Glomerular endothelial cell (primary cell): ENCODE measurements at places on chromosomes 2 and 18. TPM values are rescaled to one million over a fixed set of nuclear protein-coding genes. Genes with fewer than 3 reads are reported as not detected.

GRCh38 chr2:49973917-49974368 is 819.6 kb upstream of the FSHR start:
- no peak for DNase-seq

- DNase-seq, result no peak
Observed at GRCh38 chr2:84923009-84923408, 17.6 kb downstream of the TMSB10 start.

- DNase-seq, result no peak
Observed at GRCh38 chr18:26864658-26865057, 849 bp downstream of the AQP4 start.

DNA sequence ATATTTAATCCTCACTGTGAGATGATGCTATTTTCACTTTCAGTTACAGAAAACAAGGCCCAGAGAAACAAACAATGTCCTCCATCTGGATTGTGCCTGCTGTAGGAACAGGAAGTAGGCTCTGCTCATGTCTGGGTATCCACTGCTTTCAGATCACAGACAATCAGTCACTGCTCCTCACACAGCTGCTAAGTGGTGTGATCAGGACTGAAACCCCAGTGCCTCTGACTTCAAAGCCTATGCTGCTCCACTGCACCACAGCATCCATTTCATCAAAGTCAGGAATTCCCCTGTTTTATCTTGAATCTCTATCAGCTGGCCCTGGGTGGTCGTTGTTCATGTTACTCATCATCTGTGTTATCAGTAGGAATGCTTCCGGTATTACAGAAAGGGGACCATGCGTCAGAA is 303.8 kb upstream of the TRIB2 start:
- no peak for DNase-seq

DNA sequence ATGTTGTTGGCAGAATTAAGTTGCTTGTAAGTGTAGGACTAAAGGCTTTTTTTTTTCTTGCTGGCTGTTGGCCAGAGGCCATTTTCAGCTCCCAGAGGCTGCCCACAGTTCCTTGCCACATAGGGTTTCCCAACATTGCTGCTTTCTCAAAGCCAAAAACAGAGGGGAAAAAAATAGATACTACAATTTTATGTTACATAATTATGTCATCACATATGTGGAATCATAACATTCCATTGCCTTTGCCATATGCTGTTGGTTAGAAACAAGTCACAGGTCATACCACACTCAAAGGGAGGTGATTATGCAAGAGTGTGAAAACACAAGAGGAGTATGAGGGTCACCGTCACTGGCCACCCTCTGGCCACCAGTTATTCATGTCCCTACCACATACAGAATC is 154.5 kb downstream of the RTN4 start:
- no peak for DNase-seq

DNA sequence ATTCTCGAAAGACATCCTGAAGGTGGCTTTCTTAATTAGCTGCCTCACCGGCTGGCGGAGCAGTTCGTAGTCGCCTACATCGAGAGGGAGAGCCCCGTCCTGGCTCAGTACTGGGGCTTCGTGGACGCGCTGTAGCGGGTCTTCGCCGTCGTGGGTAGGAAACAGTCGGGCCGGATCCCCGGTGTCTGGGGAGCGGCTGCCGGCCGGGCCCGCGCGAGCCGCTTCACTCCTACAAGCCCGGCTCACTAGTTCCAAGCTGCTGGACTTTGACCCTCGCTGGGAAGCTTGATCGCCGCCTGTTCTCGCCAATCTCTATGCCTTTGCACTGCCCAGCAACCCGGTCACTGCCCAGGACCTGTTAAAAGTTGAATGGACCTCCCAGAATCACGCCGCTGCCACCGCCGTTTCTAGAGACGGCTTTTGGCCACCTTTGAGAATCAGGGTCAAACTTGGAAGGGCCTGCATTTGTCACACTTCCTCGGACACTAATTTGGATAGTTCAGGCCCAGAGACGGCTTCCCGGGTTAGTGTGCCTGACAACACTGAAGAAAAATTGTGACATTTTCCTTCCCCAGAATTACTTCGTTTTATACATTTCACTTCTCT is 41.4 kb upstream of the AKAIN1 start:
- DNase-seq, result no peak

DNA sequence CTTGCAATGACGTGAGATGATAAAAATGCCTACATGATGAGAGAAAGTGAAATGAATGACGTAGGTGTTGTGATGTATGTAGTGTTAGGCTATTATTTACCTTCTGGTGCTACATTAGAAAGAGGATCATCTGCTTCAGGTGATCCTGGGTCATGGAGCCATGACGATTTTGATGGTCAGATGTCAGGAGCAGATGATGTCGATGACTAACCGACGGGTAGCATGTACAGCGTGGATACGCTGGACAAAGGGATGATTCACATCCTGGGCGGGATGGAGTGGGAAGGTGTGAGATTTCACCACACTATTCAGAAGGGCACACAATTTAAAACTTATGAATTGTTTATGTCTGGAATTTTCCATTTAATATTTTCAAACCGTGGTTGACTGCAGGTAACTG is 43.5 kb upstream of the ACVR1C start:
- no peak for DNase-seq

DNA sequence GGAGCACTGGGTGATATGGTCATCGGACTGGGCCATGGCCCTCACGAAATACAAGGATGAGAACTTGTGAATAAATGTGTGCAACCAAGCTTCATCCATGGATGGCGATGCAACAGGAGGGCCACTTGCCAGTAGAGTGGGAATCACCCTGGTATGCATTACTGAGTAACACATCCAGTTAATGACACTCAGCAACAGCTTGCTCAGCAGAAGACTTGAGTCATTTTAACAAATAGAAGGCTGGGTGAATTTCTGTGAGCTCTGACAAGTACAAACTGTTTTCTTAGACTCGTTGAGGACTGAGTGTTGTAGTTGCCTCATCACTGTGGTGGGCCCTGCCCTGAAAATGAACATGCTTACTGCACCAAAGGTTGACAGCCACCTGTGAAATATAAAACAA is 221.6 kb downstream of the NCKAP5 start:
- no peak for DNase-seq

The TMEM247 gene
- total RNA-seq, result not detected in 2 replicates

The SCN2A gene
- 0.06 and 0.10 TPM in 2 replicates for total RNA-seq
